Neural crest cell (in vitro differentiated cells): ENCODE measurements at places on chromosomes 16 and 17.

- DNase-seq, result no peak
Observed at GRCh38 chr17:64005734-64006167, 7.6 kb downstream of the PRR29 start.

DNA sequence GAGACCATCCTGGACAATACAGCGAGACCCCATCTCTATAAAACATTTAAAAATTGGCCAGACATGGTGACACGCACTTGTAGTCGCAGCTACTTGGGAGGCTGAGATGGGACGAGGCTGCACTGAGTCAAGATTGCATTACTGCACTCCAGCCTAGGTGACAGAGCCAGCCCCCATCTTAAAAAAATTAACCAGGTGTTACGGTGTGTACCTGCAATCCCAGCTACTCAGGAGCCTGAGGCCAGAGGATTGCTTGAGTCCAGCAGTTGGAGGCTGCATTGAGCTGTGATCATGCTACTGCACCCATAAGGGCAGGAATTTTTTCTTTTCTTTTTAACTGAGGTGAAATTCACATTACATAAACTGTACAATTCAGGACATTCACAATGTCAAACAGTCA lies 16.9 kb upstream of the TMC7 start:
- DNase-seq, result no peak

DNA sequence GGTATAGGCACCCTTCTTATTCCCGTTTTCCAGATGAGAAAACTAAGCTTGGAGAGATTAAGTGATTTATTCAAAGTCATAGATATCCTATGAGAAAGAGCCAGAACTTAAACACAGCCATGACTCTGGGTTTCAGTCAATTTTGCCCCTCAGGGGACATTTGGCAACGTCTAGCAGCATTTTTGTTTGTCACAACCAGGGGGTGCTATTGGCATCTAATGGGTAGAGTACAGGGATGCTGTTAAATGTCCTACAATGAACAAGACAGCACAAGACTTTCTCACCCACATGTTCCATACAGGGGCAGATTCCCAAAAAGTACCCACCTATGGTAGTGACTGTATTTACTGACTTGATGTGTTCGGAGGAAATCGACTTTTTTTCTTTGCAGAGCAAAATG lies 4.8 kb upstream of the SHISA9 start:
- peak; percentile 25 for DNase-seq

GRCh38 chr17:29613856-29614255 lies 8.9 kb downstream of the CORO6 start:
- no peak for DNase-seq

GRCh38 chr16:49453983-49454382 lies 80.4 kb downstream of the C16orf78 start:
- DNase-seq, result no peak

- DNase-seq, result no peak
Observed at GRCh38 chr17:5892921-5893675, 177.1 kb upstream of the WSCD1 start.

- no peak for DNase-seq
Observed at GRCh38 chr16:12588510-12588909, 215.2 kb downstream of the CPPED1 start.

DNA sequence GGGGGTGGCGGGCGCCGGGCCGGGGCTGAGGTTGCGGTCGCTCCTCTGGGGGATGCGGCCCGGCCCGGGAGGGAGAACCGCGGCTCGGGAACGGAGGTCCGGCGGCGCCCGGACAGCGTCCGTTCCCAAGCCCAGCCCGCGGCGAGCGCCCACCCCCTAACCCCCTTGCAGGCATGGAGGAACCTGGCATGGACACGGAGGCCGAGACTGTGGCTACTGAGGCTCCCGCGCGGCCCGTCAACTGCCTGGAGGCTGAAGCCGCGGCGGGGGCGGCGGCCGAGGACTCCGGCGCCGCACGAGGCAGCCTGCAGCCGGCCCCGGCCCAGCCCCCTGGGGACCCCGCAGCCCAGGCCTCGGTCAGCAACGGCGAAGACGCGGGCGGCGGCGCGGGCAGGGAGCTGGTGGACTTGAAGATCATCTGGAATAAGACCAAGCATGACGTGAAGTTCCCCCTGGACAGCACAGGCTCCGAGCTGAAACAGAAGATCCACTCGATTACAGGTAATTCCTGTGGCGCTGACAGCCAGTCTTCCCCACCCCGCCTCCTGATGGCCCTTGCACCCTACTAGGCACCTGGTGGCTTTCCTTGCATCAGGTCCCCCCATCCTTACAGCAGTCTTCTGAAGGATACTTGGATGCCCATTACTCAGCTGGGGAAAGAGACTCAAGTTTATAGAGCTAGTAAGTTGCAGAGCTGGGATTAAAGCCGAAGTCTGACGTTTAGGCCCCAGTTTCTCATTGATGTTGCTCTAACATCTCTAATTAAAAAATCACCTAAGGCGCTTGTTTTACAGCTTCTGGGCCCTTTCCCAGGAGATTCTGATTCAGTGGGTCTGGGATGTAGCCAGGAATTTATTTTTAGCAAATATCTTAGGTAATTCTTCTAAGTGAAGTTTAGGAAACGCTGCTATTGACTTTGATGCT lies 514 bp downstream of the UBFD1 start:
- DNase-seq, result no peak

- no peak for DNase-seq
Observed at GRCh38 chr17:55327225-55328088, 62.7 kb downstream of the HLF start.

DNA sequence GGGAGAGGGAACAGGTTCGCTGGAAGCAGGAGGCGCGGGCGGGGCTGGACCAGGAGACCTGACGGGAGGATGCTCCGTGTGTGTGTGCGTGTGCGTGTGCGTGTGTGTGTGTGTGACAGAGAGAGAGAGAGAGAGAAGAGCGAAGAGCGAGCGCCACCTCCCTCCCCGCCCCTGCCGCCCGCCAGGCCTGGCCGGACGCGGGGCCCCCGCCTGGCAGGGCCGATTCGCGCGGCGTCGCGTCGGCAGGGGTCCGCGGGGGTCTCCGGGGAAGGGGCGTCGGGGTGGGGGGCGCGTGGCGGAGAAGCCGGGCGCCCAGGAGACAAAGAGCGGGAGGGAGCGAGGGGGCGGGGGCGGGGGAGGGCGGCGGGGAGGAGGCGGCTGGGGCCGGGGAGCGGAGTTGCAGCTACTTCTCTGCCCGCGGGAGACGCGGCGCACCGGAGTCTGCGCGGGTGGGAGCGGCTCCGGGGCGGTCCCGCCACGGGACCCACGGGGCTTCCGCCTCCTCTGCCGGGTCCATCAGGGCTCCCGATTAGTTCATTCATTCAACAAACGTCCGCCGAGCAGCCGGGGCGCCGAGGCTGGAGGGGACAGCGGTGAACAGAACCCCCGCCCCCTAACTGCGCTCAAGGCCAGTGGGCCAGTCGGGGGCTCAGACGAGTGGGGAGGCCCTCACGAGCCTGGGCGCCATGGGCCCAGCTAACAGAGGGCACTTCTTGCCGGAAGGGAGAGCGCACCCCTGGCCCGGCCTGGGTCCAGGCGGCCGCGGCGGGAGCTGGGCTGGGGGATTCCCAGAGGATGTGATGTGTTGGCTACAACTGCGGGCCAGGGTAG lies at the start of gene SAMD14:
Gene SAMD14 (minus strand): TSS at position 433 of the 831 bp plus-strand sequence. CDS start 5,201 bp downstream, outside the sequence.
- peak; percentile 53 for DNase-seq

DNA sequence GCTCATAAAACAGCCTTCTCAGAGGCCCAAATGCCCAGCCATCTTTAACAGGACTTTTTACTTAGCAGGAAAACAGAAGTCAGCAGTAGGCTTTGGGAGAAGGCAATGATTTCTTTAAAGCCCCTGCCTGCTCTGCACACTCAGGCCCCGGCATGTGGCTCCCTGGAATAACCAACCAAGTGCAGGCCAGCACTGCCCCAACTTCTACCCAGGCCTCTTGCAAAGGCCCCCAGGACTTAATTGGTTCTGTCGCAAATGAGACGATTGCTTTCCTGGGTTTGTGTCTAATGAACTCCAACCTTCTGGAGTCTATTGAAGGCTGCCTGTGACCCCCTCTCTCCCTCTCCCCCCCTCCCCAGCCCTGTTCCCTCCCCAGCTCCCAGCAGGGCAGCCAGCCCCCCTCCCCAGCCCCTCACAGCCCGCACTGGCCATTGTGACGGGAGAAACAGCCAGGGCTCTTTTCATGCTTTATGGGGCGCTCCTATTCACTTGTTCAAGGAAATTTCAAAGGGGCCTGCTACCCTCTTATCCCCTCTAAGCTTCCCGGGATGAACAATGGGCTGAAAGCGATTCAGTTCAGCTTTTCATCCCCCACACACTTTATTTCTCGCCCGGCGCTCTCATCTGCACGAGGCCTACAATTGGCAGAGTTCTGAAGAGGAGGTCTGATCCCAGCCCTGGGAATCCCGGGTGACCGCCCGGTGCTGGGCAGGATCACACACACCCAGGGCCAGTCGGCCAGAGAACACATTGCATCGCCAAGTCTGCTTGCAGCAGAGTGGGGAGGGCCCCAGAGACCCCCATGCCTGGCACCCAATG lies 15.5 kb downstream of the AXIN2 start:
- peak; percentile 44 for DNase-seq

DNA sequence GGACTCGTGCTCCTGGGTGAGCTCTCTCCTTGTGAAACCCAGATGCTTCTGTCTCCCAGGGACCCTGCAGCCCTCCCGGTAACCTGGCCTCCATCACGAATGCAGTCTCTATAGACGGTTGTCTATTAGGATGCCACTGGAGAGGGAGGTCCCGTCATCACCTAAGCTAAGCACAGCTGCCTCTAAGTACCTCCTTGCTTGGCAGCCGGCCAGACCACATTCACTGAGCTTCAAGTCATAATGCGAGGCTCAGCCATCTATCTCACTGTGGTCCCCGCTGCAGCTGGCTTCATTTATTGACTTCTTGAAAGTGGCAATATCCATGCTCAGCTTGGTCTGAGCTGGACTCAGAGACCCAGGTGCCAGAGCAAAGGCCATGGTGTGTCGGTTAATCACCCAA lies 74.5 kb upstream of the HSBP1 start:
- DNase-seq, result no peak

DNA sequence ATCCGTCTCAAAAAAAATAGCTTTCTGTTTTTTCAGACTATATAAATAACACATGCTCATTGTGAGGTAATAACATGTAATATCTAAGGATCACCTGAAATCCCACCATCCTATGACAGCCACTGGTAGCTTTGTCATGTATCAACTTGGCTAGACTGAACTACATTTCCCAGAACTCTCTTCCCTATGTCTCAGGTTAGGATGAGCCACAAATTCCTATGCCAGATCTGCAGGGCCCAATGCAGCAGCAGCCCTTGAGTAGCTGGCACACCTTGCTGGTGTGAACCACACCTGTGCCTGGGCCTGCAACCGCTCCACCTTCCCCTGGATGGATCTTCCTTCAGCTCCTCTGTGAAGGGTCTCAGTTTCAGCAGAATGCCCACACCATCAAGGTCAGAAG lies 28.1 kb downstream of the OGFOD1 start:
- DNase-seq, result no peak

DNA sequence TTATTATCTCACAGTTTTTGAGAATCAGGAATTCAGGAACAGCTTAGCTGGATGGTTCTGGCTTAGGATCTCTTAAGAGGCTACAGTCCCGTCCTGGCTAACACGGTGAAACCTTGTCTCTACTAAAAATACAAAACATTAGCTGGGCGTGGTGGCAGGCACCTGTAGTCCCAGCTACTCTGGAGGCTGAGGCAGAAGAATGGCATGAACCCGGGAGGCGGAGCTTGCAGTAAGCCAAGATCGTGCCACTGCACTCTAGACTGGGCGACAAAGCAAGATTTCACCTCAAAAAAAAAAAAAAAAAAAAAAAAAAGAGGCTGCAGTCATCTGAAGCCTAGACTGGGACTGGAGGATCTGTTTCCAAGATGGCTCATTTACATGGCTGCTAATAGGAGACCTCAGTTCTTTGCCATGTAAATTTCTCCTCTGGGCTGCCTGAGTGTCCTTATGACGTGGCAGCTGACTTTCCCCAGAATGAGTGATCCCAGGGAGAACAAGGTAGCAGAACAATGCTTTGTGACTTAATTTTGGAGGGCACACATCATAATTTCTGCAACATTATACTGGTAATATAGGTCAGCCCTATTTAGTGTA lies 95.8 kb upstream of the CORO6 start:
- DNase-seq, result no peak

- DNase-seq, result no peak
Observed at GRCh38 chr16:75458439-75458838, 6.0 kb downstream of the TMEM170A start.

DNA sequence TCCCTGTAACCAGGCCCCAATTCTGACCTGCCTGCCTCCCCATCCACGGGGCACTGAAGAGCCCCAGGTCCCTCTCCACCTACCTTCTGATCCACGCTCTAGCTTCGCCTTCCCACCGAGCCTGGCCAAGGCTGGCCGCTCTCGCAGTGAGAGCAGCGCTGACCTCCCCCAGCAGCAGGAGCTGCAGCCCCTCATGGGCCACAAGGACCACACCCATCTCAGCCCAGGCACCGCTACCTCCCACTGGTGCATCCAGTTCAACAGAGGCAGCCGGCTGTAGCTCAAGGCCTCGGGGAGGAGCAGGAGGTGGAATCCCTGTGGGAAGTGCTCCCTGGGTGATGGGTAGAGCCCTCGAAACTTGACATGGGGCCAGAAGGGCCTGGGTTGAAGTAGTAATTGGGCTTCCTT lies 8.4 kb upstream of the PLEKHG4 start:
- no peak for DNase-seq

DNA sequence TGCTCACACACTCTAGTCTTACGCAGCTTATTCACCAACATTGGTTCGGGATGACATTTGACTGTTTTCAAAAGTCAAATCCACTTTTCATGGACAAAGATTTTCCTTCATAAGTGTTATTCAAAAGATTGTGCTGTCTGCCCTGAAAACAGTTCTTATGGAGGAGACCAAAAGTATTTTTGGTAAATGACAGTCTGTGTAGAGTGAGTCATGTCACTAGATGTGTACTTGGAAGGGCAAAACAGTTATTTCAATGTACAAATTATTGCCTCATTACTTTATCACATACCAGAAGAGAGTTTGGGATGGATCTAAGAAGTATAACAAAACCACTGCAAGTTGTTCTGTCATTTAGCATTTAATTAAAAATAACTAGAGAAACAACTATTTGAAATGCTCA lies 265.6 kb downstream of the CDH13 start:
- DNase-seq, result no peak

- DNase-seq, result no peak
Observed at GRCh38 chr17:81049372-81049911, 14.5 kb downstream of the BAIAP2 start.

DNA sequence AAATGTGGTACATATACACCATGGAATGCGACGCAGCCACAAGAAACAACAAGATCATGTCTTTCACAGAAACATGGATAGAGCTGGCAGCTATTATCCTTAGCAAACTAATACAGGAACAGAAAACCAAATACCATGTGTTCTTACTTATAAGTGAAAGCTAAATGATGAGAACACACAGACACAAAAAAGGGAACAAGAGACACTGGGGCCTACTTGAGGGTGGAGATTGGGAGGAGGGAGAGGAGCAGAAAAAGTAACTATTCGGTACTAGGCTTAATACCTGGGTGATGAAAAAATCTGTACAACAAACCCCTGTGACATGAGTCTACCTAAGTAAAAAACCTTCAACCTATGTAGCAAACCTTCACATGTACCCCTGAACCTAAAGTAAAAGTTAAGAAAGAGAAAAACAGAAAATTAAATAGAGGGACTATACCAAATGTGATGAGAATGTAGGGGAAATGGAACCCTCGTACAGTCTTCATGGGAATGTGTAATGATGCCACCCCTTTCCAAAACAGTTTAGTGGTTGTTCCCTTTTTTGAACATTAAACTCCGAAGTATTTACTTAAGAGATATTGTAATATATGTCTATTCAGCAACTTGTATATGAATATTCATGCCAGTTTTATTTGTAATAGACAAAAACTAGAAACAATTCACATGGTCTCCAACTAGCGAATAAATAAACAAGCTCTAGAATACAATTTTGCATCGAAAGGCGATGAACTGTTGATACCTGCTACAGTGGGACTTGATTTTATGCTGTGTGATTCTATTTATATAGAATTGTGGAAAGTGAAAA lies 33.9 kb downstream of the AHSP start:
- DNase-seq, result no peak

- DNase-seq, result no peak
Observed at GRCh38 chr16:53817117-53817755, 113.3 kb downstream of the FTO start.
